Activated CD4-positive, alpha-beta memory T cell treated with anti-CD3 and anti-CD28 coated beads, Interleukin-2, amount 10 ng/mL, durations not matched to agents 7 days and 5 days (primary cell): ENCODE measurements at places on chromosomes 16 and 17.

GRCh38 chr17:79224903-79225302 lies 150.3 kb downstream of the ENGASE start:
- no peak for DNase-seq

- DNase-seq: no peak
These were observed 253.4 kb downstream of the SNX29 start for GRCh38 chr16:12229759-12230594.

DNA sequence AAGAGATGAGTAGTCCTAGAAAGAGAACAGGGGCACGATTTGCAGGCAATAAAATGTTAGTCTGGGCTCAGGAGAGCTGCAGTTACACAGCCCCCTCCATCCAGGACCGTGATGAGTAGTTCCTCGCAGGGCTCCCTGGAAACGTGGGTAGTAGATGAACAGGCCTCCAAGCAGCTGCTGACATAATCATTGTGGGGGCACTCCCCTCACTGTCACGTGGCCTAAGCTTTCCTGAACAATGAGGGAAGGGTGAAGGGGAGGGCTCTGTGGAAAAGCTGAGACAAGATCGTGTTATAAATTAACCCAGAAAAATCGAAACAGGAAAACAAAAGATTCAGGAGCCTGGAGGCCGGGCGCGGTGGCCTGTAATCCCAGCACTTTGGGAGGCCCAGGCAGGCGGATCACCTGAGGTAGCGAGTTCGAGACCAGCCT lies 1.3 kb upstream of the PER1 start:
- DNase-seq: no peak

GRCh38 chr16:47523342-47524006 lies 62.3 kb downstream of the PHKB start:
- no peak for DNase-seq

DNA sequence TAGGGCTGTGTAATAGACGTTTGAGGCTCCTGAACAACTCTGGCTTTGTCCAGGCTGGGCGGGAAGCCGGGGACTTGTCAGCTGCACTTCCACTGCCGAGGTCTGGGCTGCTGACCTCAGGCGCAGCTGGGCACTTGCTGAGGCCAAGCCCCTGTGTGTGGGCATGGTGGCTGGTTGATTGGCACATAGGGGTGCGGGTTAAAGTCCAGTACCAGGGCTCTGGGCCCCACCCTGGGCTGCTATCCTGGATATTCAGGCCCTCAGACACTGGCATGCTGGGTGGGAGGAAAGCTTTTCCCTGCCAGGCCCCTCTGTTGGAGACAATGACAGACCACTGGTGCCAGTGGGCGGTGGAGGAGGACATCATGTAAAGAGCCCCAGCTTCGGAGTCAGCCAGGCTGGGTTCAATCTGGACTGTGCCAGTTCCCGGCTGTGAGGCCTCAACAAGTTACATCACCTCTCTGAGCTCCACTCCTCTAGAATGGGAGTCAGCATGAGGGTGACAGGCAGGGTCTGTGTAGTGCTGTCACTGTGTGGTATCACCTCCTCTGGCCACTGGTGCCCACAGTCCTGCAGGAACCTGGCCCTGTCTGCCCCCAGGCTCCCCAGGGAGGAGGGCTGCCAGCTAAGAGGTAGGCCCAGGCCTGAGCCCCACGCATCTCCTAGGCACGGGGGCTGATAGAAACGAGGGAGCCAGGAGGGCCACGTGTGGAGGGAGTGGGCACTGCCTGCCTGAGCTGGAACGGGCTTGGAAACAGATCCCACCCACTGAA lies 42.5 kb downstream of the PSME3IP1 start:
- no peak for DNase-seq

DNA sequence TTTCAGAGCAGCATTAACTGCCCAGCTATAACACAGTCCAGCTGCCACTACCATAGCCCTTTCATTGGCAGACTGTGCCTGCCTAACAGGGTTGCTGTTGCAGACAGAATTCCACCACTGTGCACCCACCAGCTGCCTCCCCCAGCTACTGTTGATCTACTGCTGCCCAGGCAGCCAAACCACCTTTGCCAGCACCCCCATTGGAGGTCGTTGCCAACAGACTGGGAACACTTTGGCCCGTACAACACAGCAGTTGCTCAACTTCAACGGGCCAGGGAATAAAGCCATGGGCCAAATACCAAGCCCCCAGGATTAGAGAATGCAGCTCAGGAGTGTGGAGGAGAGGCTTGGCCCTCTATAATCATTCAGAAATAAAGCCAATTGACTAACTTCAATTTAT lies 473.6 kb downstream of the CDH11 start:
- no peak for DNase-seq
